H9 (cell line): ENCODE measurements at places on chromosomes 5 and 9. TPM values are rescaled to one million over a fixed set of nuclear protein-coding genes. Genes with fewer than 3 reads are reported as not detected.

The ARL15 gene
- total RNA-seq, result 13.0 and 14.1 TPM in 2 replicates

The ZDHHC11 gene
- 32.7 and 37.6 TPM in 2 replicates for total RNA-seq

The MOB3B gene
- 9.8 and 10.6 TPM in 2 replicates for total RNA-seq

The HSD17B3 gene
- not detected in 2 replicates for total RNA-seq

The QRFP gene
- not detected in 2 replicates for total RNA-seq

The CENPP gene
- total RNA-seq, result 8.9 and 9.1 TPM in 2 replicates

The SAXO1 gene
- total RNA-seq, result 0.09 TPM in 1 of 2 replicates, not detected in the other

- no peak for DNase-seq
Observed at GRCh38 chr5:123665822-123666371, 153.9 kb downstream of the CSNK1G3 start.

DNA sequence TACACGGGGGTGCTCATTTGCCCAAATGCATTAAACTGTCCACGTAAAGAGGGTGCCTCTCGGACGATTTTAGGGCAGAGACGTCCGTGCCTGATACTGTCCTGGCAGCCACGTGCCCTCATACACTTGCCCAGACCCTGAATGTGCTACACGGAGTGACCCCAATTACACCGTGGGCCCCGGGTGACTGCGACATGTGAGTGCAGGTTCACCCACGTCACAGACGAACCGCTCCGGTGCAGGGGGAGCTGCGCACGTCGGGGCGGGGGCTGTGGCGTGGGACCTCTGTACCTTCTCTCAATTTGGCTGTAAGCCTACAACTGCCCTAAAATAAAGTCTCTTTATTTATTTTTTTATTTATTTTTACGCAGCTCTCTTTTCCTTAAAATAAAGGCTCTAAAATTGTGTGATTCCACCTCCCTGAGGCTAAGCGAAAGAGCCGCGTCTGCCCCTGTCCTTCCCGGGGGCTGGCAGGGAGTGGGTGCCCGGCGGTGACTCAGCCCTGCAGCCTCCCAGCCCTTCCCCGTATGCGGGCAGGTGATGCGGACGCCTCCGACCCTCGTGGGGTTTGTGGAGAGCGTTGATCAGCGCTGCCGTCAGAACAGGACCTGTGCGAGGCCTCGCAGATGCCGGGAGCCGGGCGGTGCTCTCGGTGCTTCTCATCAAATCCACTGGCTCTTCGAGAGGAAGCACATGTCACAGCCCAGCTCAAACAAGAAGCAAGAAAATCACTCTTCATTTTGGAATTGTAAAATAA lies 9.2 kb upstream of the EGFL7 start:
- no peak for DNase-seq

- no peak for DNase-seq
Observed at GRCh38 chr5:98282521-98282920, 490.9 kb upstream of the RGMB start.

DNA sequence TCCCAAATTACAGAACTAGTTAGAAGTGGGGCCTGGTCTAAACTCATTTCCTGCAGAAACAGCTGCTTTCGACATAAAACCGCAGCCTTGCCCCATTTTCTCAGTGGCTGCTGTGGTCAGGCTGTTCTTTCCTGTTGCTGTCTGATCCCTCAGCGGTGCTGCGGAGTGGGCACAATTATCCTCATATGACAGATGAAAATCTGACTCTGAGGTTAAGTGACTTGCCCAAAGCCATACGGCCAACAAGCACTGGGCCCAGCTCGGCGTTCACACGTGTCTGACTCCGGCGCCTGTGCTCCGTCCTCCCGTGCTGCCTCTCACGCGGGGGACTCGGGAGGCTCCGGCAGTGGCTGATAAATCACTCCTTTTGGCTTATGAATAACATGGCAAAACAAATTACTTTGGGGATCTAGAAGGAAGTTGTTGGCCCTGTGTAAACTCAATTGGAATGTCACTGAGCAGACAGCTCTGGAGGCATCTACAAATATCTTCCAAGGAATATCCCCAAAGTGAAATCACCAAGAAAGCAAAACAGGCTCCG lies 142.6 kb upstream of the LMX1B start:
- no peak for DNase-seq

- no peak for DNase-seq
Observed at GRCh38 chr5:82142217-82142841, 135.8 kb downstream of the RPS23 start.

- DNase-seq, result no peak
Observed at GRCh38 chr5:81513982-81514381, 120.0 kb upstream of the ACOT12 start.

DNA sequence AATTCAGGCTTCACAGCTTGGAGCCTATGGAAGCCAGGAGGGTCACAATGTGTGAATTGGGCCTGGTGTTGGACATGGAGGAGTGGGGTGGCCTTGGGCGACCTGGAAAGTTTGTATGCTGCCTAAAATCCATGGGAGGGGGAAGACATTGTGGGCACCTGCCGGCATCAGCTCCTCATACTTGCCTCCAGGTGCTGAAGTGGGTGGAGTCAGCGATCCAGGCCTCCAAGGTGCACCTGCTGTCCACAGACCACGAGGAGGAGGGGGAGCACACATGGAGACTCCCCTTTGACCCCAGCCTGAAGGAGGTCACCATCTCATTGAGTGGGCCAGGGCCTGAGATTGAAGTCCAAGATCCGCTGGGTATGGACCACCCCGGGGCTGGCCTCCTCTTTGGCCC lies 29.1 kb downstream of the HMCN2 start:
- DNase-seq, result no peak

- DNase-seq, result no peak
Observed at GRCh38 chr9:85168412-85168811, 498.9 kb downstream of the NTRK2 start.

GRCh38 chr9:85215416-85215815 lies 526.3 kb downstream of the AGTPBP1 start:
- no peak for DNase-seq

- DNase-seq, result no peak
Observed at GRCh38 chr9:94952565-94953373, 226.3 kb downstream of the AOPEP start.

- peak; percentile 12 for DNase-seq
Observed at GRCh38 chr5:132238901-132239500, 11.3 kb upstream of the P4HA2 start.

GRCh38 chr9:125549891-125550885 lies 156.8 kb downstream of the MAPKAP1 start:
- DNase-seq, result no peak

DNA sequence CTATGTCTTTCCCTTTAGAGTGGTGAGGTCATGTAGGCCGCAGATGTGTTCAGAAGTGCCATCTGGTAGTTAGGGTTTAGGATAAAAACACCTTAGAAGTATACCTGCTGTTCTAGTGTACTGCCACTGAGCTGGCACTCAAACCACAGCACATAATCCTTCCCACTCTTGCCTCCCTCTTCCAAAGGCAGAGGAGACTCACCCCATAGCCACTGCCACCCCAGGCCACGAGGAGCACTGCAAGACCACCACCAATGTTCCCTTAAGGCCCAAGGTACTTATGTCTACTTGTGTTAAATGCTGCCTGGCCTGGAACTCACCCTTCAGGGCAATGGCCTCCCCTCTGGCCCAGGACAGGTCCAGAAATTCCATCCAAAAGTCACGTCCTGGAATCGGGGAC lies 379.5 kb upstream of the EDIL3 start:
- no peak for DNase-seq

DNA sequence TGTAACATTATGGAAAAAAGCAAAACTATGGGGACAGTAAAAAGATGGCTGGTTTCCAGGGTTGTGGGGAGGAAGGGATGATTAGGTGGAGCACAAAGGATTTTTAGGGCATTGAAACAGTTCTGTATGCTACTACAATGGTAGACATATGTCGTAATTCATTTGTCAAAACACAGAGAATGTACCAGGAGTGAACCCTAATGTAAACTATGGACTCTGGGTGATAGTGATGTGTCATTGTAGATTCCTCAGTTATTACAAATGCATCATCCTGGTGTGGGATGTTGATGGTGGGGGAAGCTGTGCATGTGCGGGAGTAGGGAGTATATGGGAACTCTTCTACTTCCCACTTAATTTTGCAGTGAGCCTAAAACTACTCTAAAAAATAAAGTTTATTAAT lies 135.0 kb upstream of the GABRP start:
- no peak for DNase-seq

DNA sequence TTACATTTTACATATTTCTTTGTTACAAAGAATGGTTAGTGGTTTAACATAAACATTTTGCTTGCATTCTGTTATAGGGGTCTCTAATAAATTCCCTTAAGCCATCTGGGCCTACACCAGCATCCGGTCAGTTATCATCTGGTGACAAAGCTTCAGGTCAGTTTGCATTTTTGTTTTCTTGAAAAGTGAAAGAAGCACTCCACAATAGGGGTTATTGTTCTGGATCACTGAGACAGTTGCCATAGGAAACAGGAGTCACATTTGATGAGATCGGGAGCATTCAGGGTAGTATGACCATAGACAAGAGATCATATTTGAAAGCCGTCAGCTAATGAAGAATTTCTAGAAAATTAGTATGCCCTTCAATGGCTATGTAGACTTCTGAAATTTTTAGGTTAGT lies 63.6 kb downstream of the NUP214 start:
- DNase-seq, result no peak

GRCh38 chr5:14359069-14360043 lies 216.2 kb downstream of the TRIO start:
- no peak for DNase-seq

- no peak for DNase-seq
Observed at GRCh38 chr5:109155625-109156024, 254.1 kb downstream of the PJA2 start.
